H54 (cell line): ENCODE measurements at places on chromosomes 2 and 18.

DNA sequence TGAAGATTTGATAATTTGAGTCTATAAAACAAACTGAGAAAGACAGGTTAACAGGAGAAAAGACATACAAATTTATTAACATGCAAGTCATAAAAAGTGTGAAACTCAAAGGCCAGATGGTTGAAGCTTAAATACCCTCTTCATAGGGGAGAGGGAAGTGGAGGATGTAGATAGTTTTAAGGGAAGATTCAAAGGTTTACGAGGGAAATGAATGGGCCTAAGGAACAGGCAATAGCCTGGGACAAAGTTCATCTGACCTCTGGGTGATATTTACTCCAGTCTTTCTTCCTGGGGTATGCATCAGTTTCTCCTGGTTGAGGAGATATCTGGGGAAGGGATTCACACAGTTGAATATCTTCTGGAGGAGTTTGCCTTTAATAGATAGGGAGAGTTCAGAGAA lies 215.0 kb upstream of the SP5 start:
- no peak for DNase-seq

- no peak for DNase-seq
These were observed 6.9 kb downstream of the HDAC4 start for GRCh38 chr2:239393941-239394340.

GRCh38 chr2:59824314-59824713 lies 729.1 kb downstream of the BCL11A start:
- DNase-seq = no peak

DNA sequence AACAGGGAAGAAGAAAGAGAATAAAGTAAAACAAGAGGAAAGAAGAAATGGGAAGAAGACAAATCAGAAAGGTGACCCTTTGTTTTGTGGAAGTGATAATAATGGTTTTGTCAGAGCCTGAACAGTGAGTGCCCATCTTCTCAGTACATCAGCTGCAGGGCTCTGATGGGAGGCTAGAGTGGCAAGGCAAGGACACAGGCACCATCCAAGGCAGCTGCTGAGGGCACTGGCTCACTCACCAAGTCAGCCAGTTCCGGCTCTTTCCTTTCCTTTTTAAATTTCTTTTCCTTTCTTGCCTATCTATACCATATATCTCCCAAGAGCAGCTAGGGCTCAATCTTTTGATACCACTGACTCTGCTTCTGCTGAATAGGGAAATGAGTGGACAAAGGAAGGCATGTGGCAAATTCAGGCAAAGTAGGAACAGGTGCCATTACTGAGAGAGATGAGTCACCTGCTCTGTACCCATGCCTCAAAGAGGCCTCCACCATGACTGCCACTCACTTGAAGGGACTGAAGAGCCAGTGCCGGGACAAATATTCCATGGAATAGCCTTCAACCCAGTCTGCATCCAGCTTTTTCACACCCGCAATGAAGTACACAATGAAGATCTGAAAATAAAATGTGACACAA lies 6.2 kb downstream of the GGCX start:
- DNase-seq = no peak

DNA sequence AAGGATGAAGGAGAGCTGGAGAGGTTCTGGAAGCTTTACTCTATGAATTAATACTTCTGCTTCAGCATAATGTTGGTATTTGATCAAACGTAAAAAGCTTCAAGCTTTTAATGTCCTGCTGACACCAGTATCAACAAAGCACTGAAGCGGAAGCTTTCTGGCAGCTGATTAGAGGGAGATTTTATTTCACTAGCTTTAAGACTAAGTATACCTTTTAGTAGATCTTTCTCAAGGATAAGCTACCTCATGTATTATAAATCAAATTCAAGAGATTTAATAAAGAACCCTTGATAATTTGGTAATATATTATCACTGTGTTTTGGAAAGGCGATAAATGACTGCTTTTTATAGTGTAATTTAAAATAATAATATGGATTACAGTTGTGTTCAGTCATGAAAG lies 128.0 kb upstream of the CD302 start:
- DNase-seq = no peak

GRCh38 chr18:56258178-56258577 lies 380.2 kb downstream of the TXNL1 start:
- DNase-seq = no peak

- DNase-seq = no peak
These were observed 60.1 kb downstream of the PIGN start for GRCh38 chr18:62126737-62127136.

- DNase-seq = no peak
These were observed 175.7 kb downstream of the ETAA1 start for GRCh38 chr2:67572721-67573435.

- DNase-seq = no peak
These were observed 5.7 kb upstream of the HTR2B start for GRCh38 chr2:231130336-231131056.

DNA sequence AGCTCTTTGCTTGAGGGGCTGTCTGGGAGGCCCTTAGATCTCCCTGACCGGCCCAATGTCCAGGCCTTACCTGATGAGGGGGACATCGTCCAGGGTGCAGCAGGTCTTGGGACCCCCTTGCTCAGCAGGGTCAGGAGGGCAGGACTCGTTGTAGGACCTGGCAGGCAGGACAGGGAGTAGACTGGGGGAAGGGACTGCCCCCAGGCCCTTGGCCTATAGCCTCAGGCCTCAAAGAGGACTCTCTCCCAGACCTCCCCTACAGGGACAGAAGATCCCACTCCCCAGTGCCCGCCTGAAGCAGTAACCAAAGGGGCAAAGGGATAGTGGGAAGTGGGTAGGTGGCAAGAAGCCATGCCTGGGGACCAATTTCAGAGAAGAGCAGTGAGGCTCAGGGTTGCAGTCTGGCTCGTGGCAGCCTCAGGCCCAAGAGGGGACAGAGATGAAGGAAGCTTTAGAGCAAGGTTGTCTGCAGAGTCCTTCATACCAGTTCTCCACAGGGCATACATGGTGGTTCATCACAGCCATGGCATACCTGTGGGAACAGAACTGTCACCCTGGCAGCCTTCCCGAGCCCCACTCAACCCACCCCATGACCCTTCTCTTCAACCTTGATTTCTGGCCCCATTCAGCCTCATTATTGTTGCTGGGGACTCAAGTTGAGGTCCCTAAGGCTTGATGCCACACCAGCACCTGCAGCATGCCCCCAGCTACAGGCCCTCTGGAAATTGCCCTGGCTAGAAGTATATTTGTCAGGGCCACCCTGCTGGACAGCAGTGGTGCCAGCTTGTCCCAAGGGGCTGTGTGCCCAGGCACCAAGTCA lies 1.3 kb downstream of the TMEM150A start:
- DNase-seq = no peak

DNA sequence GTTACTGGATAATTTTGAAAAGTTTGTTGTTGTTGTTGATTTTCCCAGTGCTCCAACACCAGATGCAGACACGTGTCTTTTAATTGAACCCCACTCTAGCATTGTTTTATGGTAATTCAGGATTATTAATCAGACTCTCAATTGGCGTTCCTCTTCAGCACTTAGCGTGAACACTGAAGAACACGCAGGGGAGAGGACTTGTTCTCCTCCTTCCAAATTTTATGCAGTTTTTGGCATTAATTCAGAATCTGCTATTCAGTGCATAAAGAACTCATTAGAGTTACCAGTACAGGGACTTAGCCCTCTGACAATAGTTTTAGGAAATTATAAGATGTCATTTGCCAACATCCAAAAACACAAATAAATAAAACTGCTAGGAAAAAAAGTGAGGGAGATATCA lies 75.5 kb downstream of the SNTG2 start:
- no peak for DNase-seq

GRCh38 chr2:74107071-74107470 lies 40.6 kb downstream of the BOLA3 start:
- no peak for DNase-seq

- no peak for DNase-seq
These were observed 6.3 kb upstream of the PARD3B start for GRCh38 chr2:204539019-204539385.

- no peak for DNase-seq
These were observed 162.2 kb upstream of the PGAP1 start for GRCh38 chr2:197088694-197089093.

GRCh38 chr2:222939208-222939856 lies 78.5 kb downstream of the ACSL3 start:
- DNase-seq = no peak

DNA sequence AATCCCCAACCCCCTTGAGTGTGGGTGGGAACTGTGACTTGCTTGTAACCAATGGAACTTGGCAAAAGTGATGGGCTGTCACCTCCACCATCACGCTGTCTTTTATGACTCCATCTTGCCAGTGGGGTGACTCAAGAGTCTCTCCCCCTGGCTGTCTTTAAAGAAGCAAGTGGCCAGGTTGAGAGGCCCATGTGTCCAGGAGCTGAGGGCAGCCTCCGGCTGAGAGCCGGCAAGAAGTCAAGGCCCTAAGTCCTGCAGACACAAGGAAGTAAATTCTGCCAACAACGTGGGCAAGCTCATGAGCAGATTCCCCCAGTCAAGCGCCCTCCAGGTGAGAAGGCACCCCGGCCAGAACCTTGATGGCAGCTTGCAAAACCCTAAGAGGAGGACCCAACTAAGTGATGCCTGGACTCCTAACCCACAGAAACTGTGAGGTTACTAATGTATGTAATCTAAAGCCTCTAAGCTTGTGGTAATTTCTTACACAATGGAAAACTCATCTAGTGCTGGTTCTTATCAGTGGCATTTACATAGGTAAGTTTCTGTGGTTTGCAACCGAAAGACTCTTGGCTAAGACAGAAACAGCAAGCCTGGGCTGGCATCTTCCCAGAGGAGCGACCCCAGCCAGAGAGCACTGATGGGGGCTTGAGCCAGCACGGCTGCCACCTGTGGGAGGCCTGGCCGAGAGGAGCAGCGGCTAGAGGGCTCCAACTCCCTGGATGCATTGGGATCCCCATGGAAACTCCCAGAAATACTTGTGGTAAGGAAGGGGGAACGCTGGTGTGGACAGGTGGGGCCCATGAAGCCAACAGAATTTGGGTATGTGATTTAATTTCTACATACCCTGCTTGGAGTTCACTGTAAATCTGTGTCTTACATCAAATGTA lies 49.3 kb downstream of the CIB4 start:
- no peak for DNase-seq

GRCh38 chr2:10722252-10722825 lies 909 bp downstream of the ATP6V1C2 start:
- no peak for DNase-seq

DNA sequence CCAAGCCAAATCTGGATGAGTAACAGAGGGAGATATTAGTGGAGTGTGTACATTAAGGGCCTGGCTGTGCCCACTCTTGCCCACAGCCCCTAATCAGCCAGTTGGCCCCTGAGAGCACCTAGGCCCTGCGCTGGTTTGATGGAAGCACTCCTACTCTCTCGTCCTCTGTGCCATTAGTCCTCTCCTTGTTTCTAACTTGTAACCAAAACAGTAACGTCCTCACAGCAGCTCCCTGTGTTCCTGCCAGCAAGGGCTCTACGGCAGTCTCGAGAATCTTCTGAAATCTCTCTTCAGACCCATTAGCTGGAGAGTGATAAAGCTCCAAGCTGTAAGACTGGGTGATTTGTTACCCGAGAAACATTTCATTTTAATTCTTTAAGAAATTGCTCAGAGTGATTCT lies 76.1 kb downstream of the LRRC30 start:
- DNase-seq = no peak

DNA sequence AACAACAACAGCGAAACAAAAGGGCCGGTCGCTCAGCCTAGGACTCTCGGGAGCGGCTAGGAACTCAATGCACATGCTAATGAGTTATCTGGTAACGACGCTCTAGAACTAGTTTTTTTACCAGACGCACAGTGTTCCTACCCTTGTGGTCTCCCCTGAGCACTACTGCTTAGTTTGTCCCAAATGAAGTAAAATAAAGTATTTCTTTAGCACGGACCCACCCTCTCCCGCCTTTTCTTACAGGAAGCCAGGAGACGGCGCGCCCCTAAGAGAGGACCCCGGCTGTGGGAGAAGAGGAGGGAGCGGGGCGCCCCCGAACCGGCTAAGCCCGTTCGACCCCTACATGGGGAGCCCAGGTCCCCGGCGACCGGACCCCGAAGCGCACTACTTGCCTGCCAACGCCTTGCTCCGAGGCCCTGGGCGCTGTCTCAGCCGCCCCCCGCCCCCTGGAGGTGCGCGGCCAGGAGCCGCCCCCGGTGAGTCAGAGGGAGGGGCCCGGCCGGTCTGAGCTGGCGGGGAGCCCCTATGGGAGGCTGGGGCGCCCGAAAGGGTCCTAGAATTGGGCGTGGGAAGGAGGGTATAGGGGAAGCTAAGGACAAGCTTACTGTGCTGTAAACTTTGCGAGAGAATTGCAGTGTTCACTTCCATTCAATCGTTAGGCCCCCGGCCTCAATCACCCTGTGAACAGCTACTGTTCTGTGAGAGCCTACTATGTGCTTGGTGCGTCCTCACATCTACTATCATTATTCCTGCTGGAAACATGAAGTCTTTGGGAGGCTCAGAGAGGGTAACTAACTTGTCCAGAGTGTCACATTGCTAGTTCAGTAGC lies 3.6 kb upstream of the CAPG start:
- DNase-seq = peak; percentile 68

GRCh38 chr2:138359532-138359931 lies 142.0 kb upstream of the SPOPL start:
- no peak for DNase-seq

- peak; percentile 38 for DNase-seq
These were observed 193.6 kb upstream of the PIK3C3 start for GRCh38 chr18:41761333-41762018.

GRCh38 chr18:44558767-44559166 lies 121.9 kb upstream of the SETBP1 start:
- DNase-seq = no peak

DNA sequence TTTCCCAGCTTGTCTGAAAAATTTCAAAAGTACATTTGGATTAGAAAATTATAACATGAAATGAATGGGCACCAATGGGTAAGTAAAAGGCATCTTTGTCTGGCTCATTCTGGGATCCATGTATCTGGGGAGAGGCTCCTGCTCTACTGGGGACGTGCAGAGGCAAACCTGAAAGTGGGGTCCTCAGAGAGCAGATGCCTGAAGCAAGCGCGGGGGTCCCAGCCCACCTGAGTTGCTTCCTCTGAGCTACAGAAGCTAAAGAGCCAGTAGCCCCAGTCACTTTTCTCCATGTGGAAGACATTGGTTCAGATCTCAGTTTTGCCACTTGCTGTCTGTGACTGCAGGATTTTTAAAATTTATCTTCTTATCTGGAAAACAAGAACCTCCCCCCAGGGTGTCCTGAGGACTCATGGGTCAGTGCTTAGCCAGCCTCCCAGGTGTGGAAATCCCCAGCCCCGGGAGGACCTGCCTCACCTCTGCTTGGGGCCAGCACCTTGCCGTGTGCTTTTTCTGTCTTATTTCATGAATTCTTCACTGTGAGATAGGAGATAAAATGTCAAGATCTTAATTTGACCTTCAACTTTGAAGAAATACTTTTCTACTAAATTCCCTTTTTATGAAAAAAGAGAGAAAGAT lies 25.1 kb upstream of the ODC1 start:
- DNase-seq = no peak

DNA sequence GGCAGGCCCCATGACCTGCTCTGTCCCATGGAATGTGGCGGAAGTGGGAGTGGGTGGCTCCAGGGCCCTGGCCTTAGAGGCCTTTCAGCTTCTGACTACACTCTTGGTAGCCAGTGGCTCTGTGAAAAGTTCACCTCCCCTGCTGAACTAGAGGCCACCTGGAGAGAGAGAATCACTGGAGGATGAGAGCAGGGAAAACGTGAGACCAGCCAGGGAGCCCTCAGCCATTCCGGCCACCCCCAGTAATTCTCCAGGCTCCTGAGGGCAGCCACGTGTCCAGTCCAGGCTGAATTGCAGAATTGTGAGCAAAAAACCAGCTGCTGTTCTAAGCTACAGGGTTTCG lies 10.5 kb downstream of the COLEC12 start:
- DNase-seq = no peak

GRCh38 chr2:144052083-144052482 lies 467.8 kb downstream of the ZEB2 start:
- no peak for DNase-seq

- DNase-seq = no peak
These were observed 979.5 kb upstream of the FAM98A start for GRCh38 chr2:34578641-34579040.
